HT-29 (cell line): ENCODE measurements at places on chromosomes 3 and 15. TPM values are rescaled to one million over a fixed set of nuclear protein-coding genes. Genes with fewer than 3 reads are reported as not detected.

The LSMEM2 gene
- total RNA-seq: not detected in 2 replicates

The FRMD4B gene
- total RNA-seq: 19.6 and 21.2 TPM in 2 replicates

The LRRC2 gene
- 0.52 and 0.84 TPM in 2 replicates for total RNA-seq

The TMEM212 gene
- total RNA-seq: 0.05 TPM in 1 of 2 replicates, not detected in the other

The GATM gene
- 0.53 and 0.76 TPM in 2 replicates for total RNA-seq

The TUBGCP5 gene
- 10.5 and 15.6 TPM in 2 replicates for total RNA-seq

The CHRM5 gene
- not detected in 2 replicates for total RNA-seq

The CACNA2D3 gene
- total RNA-seq: not detected in 2 replicates

The SYNM gene
- not detected in 2 replicates for total RNA-seq

The CTSH gene
- 492 and 536 TPM in 2 replicates for total RNA-seq

The XCR1 gene
- not detected in 2 replicates for total RNA-seq
